ENCODE measurements at places on chromosomes 2 and 18.
A peak's percentile ranks its signal among the peaks of the same experiment; 100 is the strongest.

DNA sequence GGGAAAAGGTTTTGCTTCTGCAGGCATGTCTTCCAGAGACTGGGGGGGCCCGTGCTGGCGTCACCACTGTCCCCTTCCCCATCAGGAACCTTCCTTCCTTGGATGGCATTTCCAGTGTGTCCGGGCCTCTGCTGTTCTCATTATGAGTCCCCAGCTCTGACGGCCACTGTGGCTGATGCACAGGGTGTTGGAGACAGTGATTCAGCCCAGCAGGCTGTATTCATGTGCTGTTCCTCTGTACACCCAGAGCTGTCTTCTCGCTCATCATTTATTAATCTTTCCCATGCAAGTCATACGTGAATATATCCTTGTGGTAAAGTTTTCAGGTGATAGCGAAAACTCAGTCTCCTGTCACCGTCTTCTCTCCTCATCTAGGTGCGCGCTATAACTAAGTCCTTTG is 57.7 kb downstream of the ASAP2 start:
- DNase-seq = no peak

DNA sequence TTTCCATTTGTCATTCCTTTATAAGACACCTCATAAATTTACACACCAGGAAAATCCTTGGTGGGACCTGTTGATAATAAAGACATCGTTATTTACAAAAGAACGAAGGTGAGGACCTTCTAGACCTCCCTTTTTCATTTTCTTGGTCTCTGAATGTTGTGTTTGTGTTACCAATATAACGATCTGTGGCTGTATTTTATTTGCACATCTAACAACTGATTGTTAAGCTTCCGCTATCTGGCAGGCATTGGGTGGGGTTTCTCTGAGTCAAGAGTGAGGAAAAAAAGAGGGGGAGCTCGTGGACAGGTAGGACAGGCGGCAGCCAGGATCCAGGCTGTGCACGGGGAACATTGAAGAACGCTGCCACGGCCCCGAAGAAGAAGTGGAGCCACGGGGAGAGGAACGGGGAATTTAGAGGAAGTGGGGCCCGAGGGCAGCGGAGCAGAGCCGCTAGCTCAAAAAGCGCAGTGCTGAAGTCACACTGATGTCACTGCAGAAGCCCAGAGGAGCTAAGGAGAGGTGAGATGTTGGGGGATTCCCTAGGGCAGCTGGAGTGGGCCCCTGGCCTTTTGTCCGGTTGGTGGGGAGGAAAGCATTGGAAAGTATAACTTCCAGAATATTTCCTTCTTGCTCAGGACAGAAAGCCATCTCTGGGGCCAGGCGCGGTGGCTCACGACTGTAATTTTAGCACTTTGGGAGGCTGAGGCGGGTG is 20.9 kb upstream of the DNMT3A start:
- no peak for DNase-seq

DNA sequence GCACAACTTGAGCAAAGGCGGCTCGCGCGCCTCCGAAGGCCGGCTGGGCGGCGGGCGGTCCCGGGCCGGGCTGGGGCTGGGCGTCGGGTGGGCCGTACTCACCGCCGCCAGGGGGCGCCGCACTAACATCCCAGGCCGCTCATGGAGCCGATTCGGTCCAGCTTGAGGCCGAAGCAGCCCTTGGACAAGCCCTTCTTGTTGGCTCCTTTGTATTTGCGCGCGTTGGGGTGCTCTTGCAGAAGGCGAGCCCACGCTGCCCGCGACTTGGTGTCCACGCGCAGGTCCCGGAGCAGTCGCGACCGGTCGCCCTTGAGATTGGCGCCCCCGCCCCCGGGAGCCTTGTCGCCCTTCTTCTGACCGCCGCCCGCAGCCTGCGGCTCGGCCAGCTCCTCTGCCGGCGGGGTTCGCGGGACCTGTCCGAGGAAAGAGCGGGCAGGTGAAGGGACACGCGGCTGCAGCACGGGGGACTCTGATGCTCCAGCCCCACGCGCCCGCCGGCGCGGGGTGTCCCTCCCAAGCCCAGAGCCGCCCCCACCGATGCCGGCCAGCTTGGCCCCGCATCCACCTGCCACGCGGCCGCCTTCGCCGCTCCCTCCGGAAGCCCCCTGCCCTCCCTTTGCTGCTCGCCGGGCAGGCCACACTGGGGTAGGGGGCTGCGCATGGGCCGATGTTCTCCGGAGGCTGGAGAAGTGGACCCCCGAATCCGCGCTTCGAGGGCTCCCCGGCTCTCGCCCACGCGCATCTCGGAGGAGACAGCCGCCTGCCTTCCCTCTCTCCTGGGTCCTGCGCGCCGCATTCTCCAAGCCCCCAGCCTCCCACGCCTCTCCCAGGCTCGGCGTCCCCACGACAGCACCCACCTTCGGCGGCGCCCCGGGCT is 655 bp downstream of the NPPC start:
- DNase-seq = peak; percentile 25

- DNase-seq = no peak
Measured at GRCh38 chr2:55961318-55961911, 37.8 kb upstream of the EFEMP1 start.

- no peak for DNase-seq
Measured at GRCh38 chr2:157838442-157839161, 37.5 kb downstream of the ACVR1 start.

DNA sequence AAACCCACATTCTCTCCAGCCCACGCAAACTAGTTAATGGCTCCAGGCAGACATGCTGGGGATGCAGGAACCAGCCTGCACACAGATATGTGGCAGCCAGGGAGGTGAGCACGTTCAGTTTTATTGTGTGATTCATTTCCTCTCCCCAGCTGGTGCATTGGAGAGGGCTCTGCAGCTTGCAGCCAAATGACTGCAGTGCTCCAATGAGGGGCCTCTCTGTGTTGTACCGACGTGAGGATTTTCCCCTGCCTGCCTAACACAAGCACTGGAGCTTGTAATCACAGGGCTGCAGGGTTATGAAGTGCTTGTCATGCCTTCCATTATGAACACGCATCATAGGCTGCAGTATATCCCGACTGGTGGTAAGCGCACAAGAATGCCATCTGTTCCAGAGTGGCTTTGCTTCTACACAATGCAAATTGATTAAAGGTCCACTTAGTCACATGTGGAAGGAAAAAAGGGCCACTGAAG is 92.3 kb upstream of the THUMPD2 start:
- no peak for DNase-seq

- no peak for DNase-seq
Measured at GRCh38 chr2:100588071-100588786, 25.4 kb downstream of the PDCL3 start.

DNA sequence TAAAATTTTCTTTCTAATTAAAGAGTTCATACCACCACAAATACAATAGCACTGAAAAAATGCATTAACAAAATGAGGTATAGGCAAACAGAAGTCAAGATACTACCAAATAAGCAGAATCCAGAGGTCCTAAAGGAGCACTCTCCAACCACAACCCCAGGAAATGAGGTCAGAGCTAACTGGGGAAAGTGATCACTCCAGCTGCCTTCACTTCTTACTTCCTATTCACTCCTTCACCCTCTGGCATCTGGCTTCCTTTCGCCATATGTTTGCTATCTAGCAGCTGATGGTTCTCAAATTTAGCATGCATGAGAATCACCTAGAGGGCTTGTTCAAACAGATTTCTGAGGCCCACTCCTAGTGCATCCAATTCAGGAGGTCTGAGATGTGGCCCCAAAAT is 212.6 kb upstream of the ACVR2A start:
- no peak for DNase-seq
